Mammary epithelial cell (primary cell): ENCODE measurements at places on chromosomes 1 and 21.

DNA sequence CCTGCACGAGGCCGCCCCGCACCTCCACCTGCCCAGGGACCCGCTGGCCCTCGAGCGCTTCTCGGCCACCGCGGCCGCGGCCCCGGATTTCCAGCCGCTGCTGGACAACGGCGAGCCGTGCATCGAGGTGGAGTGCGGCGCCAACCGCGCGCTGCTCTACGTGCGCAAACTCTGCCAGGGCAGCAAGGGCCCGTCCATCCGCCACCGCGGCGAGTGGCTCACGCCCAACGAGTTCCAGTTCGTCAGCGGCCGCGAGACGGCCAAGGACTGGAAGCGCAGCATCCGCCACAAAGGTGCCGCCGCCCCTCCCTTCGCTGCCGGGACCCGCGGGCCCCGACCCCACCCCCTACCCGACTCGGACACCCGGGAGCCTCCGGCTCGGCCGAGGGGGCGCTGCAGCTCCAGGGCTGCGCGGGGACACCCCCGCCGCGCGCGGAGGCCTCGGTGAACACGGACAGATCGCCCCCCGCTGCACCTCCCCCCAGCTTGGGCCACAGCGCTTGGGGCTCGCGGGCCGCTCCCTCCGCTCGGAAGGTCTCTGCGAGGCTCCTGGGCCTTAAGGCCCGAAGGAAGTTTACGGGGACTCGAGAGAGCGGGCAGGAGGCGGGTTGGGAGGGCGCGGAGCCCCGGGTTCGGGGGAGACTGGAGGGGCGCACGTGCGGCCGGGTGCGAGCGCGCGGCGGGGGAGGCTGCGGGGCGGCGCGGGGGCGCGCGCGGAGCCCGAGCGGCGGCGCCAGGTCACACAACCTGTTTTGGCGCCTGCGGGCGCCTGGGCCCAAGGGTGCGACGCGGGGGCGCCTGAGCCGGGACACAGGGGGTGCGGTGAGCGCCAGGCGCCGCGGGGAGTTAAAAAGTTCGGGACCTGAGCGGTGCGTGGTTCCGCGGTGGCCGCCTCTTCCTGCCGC lies 1.2 kb downstream of the SAMD11 start:
- peak; percentile 40 for DNase-seq

GRCh38 chr1:162605225-162605927 lies 26.9 kb upstream of the DDR2 start:
- DNase-seq, result peak; percentile 86

- no peak for DNase-seq
These were observed 23.0 kb downstream of the LRRC3 start for GRCh38 chr21:44478124-44478800.

- DNase-seq, result peak; percentile 48
These were observed 119.5 kb upstream of the TMPRSS2 start for GRCh38 chr21:41627428-41627827.

- DNase-seq, result peak; percentile 40
These were observed 299.1 kb upstream of the NRIP1 start for GRCh38 chr21:15363921-15364320.

DNA sequence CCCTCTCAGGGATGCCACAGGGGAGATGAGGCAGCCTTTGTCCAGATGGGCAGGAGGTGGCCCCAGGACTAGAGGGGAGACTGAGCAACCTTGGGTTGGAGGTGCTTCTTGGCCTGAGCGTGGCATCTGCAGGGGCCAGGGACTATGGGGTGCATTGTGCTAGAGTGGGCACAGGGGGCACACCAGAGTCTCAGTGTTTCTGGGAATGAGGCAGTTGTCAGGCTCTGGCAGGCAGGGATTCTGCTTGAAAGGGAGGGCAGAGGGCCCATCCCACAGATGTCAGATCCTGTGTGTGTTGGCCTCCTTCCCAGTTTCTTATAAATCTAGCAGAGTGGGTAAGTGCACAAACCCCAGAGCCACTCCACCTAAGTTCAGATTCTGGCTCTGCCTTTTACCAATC lies 13.7 kb downstream of the LGR6 start:
- peak; percentile 30 for DNase-seq

DNA sequence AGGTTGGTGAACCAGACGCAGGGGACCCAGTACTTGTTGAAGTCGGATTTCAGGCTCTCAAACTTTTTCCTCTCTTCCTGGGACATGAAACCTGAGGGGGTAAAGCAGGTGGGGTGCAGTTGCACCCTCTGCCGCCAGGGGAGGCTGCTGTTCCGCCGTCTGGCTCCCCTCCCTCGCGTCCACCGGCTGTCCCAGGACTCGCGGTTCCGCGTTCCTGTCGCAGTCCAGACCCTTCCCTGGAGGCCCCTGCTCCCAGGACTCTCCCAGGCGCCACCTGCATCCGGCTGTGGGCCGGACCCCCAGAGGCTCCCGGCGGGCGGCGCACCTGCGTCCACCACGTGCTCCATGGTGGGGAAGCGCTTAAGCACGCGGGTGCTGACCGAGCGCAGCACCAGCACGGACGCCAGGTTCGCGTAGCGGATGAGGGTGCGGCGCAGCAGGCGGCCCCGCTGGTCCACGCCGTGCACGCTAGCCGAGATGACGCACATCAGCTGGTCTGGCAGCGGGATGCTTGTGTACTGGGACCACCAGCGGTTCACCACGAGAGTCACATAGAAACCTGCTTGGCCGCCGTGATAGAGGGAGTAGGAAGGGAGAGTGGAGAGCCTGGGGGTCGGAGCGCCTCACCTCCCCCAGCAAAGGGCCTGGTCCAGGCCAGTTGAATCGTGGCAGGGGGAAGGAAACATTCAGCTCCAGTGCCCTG lies 1.7 kb downstream of the BEST4 start:
- peak; percentile 40 for DNase-seq

GRCh38 chr1:161266202-161266601 lies 7.7 kb downstream of the PCP4L1 start:
- DNase-seq, result no peak

- DNase-seq, result peak; percentile 47
These were observed 854 bp downstream of the MYCL start for GRCh38 chr1:39900662-39901463.

- DNase-seq, result no peak
These were observed 1.1 kb upstream of the KIF21B start for GRCh38 chr1:201024625-201024998.

GRCh38 chr1:14613926-14614325 lies 15.4 kb downstream of the KAZN start:
- DNase-seq, result no peak

DNA sequence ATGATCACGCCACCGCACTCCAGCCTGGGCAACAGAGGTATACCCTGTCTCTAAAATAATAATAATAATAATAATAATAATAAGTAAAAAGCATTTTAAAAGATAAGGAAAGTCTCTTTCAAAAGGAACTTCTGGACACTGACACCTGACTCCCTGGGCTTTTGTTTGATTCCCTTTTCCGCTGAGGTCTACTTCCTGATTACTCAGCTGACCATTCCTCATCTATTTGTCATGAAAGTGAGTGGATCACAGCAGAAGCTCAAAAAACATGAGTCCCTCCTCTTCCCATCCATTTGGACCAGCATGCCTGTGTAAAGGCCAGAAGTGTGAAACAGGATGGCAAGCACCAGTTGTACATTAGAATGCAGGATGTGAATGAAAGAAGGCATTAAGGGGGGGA lies 61.1 kb upstream of the FBXO28 start:
- DNase-seq, result peak; percentile 52

- DNase-seq, result no peak
These were observed 6.6 kb downstream of the TNFRSF8 start for GRCh38 chr1:12069623-12070244.

DNA sequence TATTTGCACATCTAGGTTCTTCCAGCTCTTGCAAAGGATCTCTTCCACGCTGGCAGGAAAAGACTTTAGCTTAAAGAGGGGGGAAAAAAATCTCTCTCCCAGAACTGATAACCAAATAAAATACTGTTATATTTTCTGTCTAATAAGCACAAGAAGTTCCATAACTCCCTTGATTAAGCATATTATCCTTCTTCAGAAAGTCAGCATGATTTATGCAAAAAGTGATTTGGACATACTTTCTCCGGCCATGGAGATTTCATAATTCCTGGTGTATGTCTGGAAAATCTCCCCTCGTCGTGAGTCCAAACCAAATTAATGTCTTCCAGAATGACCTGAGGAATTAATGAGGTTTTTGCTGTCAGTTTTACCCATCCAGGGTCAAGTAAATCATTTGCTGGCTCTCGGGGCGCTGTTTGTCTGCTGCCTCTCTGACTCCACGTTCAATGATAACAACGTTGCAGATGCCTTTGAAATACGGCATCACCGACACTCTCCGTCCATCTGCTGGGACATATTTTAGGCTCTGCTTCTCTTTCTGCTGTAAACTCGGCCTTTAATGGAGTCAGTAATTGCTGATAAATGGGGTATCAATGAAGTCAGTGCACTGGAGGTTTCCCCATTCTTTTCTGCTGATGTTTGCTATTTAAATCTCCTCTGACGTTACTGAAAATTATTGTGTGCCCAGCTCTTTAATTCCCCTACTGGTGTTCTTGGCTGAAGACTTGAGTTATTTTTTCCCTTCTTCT lies 112.9 kb downstream of the HLX start:
- DNase-seq, result no peak

- DNase-seq, result no peak
These were observed 85.7 kb downstream of the ST6GALNAC3 start for GRCh38 chr1:76160225-76160624.

DNA sequence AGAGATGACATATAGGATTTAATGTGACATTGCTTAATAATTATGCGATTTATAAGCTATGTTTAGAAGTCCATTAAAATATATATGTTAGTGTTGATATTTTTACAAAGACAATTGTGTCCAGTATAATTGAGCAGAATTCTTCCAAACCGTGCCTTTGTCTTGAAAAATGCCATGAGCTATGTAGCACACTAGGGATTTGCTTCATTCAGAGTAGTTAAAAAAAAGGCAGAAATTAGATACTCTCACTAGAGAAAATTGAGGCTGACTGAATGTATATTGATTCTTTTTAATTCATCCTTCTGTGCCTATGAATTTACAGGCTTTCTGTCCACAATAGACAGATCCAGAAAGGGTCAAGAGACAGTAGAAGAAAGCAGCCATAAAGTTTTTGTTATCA lies 429.0 kb downstream of the NEGR1 start:
- DNase-seq, result no peak

GRCh38 chr1:213399695-213400094 lies 348.7 kb downstream of the RPS6KC1 start:
- peak; percentile 10 for DNase-seq

- no peak for DNase-seq
These were observed 12.8 kb downstream of the BACE2 start for GRCh38 chr21:41180752-41181151.

GRCh38 chr1:216758161-216758560 lies 34.9 kb upstream of the ESRRG start:
- no peak for DNase-seq

- DNase-seq, result no peak
These were observed 11.6 kb downstream of the IFI6 start for GRCh38 chr1:27660300-27660835.

DNA sequence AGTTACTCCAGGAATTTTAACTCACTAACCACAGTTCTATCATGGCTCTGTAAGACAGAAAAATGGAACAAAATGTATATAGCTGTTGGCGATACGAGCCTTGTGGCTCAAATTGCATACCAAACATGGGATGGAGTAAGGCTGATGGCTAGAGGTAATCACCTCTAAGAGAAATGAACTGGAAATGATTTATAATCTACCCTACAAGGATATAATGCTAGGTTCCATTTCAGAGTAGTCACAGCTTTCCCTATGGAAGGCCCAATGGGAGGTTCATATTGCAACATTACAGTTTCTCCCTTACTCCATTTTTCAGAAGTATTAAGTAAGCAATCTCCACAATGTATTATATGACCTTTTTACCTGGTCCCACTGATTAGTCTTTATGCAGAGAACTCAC lies 61.6 kb downstream of the EDEM3 start:
- DNase-seq, result no peak

GRCh38 chr1:84774669-84775534 lies 84.6 kb upstream of the SSX2IP start:
- no peak for DNase-seq

DNA sequence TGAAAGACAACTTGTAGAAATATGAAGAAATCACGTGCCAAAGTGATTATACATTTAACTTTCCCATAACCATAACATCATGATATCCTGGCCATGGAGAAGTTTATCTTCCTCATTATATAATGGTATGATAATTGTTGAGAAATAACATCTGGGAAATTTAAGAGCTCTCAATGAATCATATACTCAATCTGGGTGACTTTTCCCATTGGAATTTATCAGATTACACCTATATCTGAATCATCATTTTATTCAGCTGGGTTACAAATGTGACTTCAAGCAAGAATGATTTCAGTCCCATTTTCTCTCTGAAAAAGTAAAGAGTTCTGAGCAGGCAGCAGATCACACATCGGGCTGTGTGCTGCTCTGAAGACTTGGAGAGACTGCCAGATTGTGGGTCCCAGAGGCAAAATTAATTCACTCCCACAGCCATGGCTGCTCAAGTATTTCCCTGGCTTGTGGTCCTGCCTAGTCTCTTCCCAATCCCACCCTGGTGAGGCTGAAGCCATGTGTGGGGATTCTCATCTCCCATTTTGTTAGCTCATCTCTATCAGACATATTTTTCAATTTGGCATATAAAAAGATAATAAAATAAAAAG lies 278.0 kb downstream of the MRPL39 start:
- no peak for DNase-seq

- DNase-seq, result no peak
These were observed at the start of gene FMO2 for GRCh38 chr1:171185091-171185490. TSS of gene FMO2 (plus strand) at chr1:171185300. CDS start at chr1:171185714, 414 bp downstream.

- DNase-seq, result no peak
These were observed 12.4 kb upstream of the FAAP20 start for GRCh38 chr1:2206813-2207487.

GRCh38 chr21:19540287-19540686 lies 1136.7 kb upstream of the TMPRSS15 start:
- DNase-seq, result no peak

DNA sequence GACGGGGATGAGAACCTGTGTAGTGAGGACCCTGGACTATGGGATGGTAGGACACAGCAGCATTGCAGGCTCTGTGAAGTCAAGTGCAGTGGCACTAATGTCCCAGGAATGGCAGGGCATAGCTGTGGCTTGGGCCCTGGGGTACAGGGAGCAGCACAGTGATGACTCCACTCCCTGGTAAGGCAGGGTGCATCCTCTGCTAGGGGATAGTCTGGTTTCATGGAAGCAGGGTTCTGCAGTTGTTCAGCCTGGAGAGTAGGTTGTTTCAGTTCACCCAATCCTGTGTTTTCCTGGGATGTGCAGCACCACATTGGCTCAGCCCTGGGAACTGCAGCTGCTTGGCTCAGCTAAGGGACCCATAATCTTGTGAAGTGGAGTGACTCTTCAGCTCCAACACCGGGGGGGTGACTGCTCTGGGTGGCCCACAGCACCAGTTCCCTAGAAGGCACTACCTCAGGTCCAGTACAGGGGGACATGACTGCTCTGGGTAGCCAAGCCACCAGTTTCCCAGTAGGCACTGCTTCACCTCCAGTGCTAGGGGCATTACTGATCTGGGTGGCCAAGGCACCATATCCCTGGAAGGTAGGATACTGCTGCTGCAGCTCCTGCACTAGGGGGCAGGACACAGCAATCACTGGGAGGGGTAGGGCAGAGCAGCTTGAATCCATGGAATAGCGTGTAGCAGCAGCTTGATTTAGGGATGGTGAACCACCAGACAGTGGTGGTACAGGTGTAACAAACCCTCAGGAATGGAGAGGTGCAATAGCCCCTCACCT lies 15.3 kb upstream of the C1orf185 start:
- DNase-seq, result no peak
